ENCODE measurements at places on chromosomes 7 and 10. TPM values are rescaled to one million over a fixed set of nuclear protein-coding genes. Genes with fewer than 3 reads are reported as not detected.

DNA sequence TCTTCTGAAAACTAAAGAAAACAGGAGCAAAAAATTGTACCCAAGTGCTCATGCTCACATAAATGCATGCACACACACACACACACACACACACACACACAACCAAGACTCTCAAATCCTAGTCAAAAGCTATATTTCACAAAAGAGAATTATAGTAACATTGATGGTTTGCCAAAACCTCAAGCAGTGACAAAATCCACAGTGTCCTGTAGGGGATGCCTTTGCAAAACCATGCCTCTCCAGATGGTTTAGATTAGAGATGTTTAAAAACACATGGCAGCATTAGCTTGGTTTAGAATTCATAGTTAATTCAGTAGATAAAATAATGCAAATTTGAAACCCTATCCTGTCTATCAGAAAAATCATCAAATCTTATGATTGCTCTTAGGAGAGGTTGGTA is 232.2 kb downstream of the DYNC1I1 start:
- DNase-seq = no peak

ENTPD1 gene
- total RNA-seq = 19.6 TPM

DNA sequence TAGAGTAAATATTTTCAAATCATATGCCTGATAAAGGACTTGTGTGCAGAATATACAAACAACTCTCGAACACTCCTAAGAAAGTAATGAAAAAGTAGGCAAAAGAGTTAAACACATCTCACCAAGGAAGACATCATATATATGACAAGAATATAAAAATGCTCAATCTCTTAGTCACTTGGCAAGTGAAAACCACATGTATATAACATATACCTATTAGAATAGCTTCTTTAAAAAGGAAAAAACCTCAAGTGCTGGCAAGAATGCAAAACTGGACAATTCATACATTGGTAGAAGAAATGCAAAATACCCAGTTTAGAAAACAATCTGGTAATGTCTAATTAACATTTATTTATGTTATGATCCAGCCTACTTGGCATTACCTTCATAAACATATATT is 146.6 kb upstream of the DGKB start:
- DNase-seq = no peak

DNA sequence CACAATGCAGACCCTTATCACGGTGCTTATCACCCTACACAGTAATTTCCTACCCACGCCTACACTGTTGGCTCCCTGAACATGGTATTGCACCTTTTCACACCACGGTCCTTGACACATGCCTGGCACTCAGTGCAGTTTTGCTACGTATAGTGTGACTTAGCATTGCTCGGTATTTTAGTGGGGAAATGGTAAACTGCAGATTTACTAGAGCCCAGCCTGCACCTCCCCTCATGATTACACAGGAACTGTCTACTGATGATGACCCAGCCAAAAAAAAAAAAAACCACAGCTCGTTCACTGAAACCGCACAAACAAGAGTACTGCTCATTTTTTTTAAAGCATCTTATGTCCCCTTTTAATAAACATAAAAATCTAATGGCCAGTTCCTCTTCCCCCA is 124.2 kb upstream of the ZNF746 start:
- no peak for DNase-seq

DNA sequence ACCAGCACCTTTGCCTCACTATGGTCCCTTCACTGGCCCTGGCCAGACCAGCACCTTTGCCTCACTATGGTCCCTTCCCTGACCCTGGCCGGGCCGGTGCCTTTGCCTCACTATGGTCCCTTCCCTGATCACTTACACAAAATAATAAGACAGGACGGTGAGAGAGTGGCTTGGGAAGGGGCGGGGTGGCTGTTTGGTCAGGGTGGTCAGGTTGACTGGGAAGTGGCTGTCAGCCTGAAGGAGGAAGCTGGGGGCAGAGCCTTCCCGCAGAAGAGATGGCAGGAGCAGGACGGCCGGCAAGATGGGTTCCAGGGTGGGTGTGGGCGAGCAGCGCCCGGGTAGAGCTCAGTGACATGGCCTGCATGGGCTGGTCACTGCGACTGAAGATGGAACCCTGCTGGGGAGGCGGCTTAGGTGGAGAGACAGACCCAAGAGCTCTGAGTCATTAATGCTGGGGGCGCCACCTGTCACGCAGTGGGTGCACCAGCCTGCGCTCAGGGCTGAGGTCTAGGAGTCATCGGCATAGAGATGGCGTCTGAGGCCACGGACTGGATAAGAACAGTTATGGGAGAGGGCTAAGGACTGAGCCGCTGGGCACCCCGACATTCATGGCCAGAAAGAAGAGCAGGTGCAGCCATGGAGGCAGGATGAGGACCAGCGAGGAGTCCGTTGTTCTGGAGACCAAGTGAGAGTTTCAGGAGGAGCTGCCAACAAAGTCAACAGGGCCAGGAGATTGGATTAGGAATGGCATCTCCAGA is 91.8 kb downstream of the CHST15 start:
- DNase-seq = no peak

DNA sequence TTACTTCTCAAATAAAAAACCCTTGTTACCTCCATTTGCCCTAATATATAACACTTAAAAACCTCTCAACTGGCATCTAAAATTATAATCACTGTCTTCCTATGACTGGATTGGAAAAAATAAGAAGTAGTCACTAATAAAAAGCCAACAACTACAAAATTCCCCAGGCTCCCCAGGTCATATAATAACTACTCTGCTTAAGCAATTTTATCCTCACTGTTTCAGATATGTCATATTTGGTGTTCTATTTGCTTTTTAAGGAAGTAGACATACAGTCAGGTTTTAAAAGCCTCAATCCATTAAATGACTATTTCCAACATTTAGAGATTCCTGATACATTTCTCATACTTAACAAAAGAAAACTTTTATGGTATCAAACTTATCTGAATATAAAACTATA is 2.4 kb downstream of the H2AZ2 start:
- no peak for DNase-seq

CXCL12 gene
- 102 TPM for total RNA-seq

DNA sequence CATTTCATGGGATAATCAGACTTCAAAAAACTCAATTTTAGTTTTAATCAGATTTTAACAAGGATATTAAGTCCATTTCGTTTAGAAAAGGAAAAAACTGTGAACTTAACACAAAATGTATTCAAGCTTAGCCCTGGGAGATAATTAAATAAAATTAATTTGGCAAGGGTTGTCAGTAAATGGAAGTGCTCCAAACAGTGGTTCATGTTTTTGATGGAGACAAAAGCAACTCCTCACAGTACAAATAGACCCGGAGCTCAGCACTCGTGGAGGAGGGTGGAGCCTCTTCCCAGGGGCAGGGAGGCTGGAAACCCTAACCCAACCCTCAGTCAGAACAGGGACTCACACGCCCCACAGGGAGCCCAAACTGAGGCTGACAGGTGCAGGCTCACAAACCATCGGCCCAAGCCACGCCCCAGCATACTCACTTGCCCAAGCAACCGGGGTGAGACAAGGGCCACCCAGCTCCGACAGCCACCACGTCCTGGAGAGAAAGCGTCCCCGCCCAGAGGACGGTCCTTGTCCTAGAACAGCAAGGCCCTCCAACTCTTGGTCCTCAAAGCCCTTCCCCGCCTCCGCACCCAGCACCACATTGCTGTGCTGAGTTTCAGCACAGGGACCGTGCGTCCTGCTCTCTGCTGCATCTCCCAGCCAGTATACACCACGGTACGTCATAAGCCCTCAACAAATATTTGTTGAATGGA is 39.8 kb downstream of the MAD1L1 start:
- peak; percentile 22 for DNase-seq

- no peak for DNase-seq
These were observed 59.6 kb upstream of the CAPZA2 start for GRCh38 chr7:116802746-116803152.

WEE2 gene
- not detected for total RNA-seq

GRCh38 chr7:7265081-7266075 is 83.0 kb downstream of the C1GALT1 start:
- peak; percentile 12 for DNase-seq

GRCh38 chr10:74863551-74863950 is 37.2 kb downstream of the KAT6B start:
- no peak for DNase-seq

POLR2J2 gene
- total RNA-seq = 5.1 TPM

DNA sequence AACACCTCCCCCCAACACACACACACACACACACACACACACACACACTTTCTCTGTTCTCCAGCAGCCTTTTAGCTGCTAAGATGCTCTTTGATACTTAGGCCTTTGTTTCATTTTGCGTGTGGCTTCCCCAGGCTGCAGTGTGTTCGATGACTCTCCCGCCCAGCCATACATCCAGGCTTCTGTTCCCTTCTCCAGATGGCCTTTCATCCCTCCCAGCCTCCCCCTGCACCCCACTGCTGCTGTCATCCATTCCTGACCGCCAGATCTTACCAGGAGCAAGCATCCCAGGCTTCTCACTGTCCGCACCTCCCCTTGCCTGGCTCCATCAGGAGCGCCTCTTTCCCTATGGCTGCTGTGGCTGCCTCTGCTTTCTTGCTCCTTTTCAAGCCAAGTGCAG is 77.8 kb upstream of the PPIF start:
- no peak for DNase-seq

SLC16A9 gene
- total RNA-seq = 4.3 TPM

- peak; percentile 52 for DNase-seq
These were observed 44.2 kb upstream of the GGCT start for GRCh38 chr7:30548845-30549244.

GRCh38 chr10:124086787-124087671 is 6.4 kb downstream of the CHST15 start:
- DNase-seq = no peak

DNA sequence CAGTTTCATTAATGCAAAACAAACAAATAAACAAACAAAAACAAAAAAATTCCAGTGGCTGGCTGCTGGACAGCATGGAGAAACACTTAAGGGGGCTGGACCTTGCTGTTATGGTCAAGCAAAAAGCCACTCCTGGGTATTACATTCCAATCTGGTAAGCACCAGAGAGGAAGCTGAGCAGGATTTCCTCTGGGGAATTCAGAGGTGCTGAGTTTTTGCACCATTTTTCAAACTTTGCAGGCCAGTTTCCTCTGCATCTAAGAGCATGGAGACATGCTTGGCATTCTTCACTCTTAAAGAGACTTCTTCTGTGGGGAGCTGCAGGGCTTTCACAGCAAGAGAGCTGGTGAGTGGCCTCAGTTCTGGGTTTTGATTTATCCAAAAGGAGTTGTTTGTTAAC is 84.5 kb downstream of the FZD1 start:
- DNase-seq = no peak

LBX1 gene
- not detected for total RNA-seq

DNA sequence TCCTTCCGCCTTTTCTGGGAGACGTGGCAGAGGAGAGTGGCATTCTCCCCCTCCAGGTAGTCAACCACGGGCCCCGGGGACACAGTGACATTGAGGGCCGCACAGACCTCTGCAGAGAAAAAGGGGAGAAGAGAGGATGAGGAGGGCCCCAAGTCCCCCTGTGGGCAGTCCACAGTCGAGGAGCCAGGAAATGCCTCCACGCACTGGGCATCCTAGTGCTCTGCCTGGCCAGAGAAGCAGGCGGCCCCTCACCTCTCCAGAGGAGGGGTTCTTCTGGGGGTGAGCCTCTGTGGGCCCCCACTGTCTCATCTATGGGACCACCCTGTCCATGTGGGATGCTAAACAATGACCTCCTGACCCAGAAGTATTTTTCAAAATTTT is 7.4 kb downstream of the VSTM4 start:
- no peak for DNase-seq

- no peak for DNase-seq
These were observed 12.2 kb downstream of the PDZD8 start for GRCh38 chr10:117363028-117363427.

DNA sequence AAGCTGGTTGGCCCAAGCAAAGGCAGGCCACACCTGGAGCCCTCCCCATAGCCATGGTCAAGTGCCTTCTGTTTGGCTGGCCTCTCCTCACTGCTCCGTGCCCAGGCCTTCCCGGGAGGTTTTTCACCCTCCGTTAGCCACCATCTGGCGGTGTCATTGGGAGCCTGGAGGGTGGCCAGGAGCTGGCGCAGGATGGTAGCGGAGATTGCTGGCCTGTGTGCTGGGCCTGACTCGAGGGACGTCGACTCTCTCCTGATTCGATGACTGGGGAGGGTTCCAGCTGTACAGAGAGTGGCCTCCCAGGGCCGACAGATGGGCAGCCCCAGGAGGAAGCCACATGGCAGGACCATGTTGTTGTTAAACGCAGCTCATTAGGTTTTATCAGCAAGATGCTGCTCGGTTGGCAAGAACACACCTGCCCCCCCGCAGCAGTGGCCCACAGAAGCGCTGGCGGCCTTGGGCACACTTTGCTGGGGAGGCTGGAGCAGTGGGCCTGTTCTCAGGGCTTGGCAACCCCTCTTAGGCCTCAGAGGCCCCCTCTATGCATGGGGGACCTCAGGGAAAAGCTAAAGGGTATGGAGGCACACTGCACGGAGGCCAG is 64.0 kb upstream of the CACUL1 start:
- DNase-seq = no peak

GRCh38 chr7:19377611-19378344 is 232.6 kb upstream of the FERD3L start:
- no peak for DNase-seq

DNA sequence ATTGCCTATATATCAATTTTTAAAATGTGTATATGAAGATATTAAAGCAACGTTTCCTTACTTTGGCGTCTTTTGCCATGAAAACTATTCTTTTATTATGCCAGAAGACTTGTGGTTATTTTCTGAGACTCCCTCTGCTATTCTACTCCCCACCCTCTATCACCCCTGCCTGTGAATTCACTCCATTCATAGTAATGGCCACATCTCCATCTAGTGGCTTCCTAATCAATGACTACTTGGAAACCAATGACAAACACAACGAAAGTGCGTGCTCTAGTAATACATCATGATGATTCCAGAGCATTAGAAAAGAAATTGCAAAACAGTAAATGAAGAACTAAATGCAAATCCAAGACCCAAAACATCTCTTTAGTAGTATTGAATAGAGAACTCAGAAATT is 186.7 kb upstream of the HGF start:
- no peak for DNase-seq

- DNase-seq = no peak
These were observed 40.5 kb upstream of the PRKAR1B start for GRCh38 chr7:767580-767940.

- no peak for DNase-seq
These were observed 200.3 kb upstream of the PCLO start for GRCh38 chr7:83362871-83363550.

GRCh38 chr7:137970253-137970975 is 31.5 kb downstream of the CREB3L2 start:
- DNase-seq = peak; percentile 89

- DNase-seq = no peak
These were observed 29.1 kb downstream of the TES start for GRCh38 chr7:116239434-116239833.

TMEM139 gene
- 3.6 TPM for total RNA-seq

DNA sequence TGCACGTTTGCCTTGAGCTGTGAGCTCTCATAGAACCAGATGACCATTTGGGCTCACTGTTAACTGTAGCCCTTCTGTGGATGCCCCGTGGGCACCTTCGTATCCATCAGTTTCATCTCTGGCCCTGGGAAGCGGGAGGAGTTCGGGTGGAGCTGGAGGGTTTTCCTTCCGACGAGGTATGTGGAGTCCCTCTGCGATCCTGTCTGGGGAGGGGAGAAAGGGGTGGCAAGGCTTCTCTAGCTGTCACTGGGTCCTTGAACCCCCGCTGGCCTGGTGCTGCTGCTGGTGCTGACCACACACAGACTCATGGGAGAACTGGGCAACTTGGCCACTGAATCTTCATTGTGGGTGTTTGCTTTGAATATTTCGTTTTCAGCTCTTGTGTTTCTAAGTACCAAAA is 32.7 kb downstream of the INPP5A start:
- no peak for DNase-seq

FMC1 gene
- total RNA-seq = 30.7 TPM

HOXA10 gene
- not detected for total RNA-seq

All from right cardiac atrium (tissue), 5 donors.